ENCODE measurements at places on chromosomes 7 and 10.

GRCh38 chr7:111638078-111638477 lies 75.8 kb upstream of the IMMP2L start:
- DNase-seq = no peak

- DNase-seq = no peak
Observed at GRCh38 chr7:135729230-135729629, 1.2 kb upstream of the SLC13A4 start.

- no peak for DNase-seq
Observed at GRCh38 chr10:92574548-92575261, 812 bp upstream of the IDE start.

- no peak for DNase-seq
Observed at GRCh38 chr10:26914898-26915297, 54.1 kb upstream of the ABI1 start.

GRCh38 chr10:124217906-124218804 lies 124.8 kb upstream of the CHST15 start:
- DNase-seq = no peak

- DNase-seq = no peak
Observed at GRCh38 chr7:84637568-84638338, 443.2 kb upstream of the SEMA3A start.

GRCh38 chr7:13420726-13421125 lies 568.7 kb downstream of the ETV1 start:
- no peak for DNase-seq

GRCh38 chr10:78224602-78225001 lies 190.9 kb downstream of the RPS24 start:
- DNase-seq = no peak

GRCh38 chr7:1533547-1534329 lies 3.2 kb downstream of the MAFK start:
- no peak for DNase-seq

DNA sequence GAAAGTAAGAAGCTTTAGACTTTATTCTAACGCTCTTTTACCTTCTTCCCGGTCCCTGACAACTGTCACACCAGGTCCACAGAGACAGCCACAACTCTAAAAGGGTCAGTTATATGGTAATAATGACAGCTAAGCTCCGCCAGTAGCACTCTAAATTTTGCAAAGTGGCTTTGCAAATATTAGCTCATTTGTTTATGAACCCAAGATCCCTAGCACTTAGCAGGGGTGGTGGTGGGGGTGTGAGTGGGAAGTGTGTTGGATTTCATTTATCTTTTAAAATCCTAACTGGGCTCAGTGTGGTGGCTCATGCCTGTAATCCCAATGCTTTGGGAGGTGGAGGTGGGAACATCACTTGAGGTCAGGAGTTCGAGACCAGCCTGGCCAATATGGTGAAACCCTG lies 34.8 kb upstream of the SDK1 start:
- DNase-seq = no peak

Measured in SIG-M5 (cell line).